ENCODE measurements at places on chromosomes 4 and X.

DNA sequence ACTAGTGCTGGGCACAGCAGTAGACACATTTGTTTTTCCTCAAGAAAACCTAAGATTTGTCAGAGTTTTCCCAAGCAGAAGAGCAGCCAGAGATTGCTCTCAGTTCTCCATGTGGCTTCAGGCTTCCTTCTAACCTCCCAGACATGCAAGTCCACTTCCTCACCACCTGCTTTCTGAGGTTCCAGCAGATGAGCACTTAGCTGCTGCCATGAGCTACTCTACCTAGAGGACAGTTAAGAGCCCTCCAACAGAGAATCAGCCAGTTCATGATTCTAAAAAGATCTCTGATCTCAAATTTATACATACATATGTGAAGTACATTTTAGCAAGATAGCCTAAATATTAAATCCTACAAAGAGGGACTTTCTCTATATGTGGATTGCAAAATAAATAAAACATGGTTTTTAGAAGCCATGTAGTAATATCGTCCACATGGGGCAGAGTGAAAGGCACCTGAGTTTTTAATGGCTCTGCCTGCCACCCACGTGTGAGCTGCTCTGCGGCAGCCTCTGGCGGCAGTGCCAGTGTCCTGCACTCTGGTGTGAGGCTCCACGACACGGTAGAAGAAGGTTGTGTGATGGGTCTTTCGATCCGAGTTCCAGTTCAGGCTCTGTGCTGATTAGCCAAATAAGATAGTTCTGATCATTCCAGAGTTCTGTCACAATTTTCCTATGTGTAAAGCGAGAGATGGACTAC lies 10.3 kb downstream of the CYP4V2 start:
- peak; percentile 56 for DNase-seq

DNA sequence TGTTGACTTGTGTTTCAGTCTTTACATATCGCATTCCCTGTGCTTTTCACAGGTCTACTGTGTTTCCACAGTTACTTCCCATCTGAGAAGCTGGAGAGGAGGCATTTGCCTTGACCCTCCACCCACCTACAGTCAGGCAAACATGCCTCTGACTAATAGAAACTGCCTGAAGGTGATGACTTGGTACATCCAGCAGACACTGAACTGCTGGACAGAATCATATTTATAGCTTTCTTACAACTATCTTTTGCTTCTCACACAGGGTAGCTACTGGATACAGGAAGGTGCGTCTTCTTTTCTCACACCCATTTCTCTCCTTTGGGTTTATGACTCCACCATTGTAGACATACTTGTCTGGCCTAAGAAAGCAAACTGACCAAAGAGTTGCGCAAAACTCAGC lies 58.0 kb downstream of the VGLL1 start:
- no peak for DNase-seq

DNA sequence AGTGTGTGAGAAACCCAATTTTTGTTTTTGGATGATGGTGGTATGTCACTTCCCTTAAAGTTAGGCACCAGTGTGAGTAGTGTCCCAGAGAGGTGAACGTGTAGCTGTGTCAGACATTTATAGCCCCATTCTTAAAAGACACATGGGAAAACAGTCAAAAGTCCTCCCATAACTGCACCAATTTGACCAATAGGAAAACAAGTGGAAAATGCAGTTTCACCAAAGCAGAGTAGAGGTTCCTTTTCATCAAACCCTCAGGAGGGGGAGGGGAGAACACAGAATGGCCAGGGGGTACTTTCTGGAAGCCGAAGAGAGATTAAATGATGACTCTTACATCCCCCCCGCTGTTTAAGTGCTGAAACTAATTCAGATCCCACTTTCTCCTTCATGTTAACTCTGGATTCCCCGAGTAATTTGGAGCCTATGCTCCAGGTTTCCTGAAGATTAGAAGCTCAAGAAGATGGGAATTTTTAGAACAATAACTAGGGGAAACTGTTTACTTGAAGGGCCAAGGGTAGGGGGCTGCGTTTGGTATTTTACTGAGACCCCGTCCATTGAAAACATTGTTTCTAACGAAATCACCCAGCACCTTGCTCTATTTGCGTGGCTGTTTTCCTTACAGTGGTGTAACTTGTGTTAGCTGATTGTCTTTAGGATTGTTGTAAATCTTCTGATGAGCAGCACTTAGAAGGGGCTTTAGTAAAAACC lies 2.1 kb upstream of the LEF1 start:
- no peak for DNase-seq

GRCh38 chrX:153744210-153745066 lies 19.6 kb upstream of the PLXNB3 start:
- no peak for DNase-seq

DNA sequence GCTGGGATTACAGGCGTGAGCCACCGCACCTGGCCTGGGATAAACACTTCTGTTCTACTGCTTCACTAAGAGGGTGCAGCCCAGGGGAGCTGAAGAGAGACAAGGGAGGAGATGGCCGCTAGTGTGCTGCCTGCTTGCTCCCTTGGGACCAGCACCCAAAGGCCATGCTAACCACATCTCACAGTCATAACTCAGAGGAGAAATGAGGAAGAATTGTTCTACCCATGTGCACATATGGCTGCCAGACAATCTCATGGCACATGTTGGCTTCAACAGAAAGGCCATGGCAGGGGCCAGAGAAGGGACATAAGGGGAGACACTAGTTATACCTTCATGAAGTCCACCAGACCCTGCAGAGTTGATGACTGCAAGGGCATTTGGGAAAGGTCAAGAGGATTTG lies 22.4 kb downstream of the CLDN22 start:
- peak; percentile 61 for DNase-seq

DNA sequence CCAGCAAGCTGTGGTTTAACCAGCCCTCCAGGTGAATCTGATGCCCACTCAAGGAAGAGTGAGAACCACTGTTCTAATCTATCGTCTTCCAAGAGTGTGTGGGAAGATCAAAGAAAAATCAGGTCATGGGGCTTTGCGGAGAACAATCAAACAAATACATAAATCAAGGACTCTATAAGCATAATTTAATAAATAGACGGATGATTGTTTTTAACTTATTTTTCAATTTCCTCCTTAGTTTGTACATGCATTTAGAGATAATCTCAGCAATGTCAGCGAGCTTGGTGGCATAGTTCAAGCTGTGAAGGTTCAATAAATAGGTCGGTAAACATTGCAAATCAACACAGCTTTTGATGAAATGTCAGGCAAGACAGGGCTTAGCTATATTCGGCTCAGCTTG lies 84.9 kb downstream of the DMD start:
- no peak for DNase-seq

- no peak for DNase-seq
These were observed 6.7 kb upstream of the TEX13D start for GRCh38 chrX:124325732-124326131.

GRCh38 chrX:144627947-144628346 lies 619.4 kb upstream of the SPANXN1 start:
- no peak for DNase-seq

- DNase-seq: no peak
These were observed 706.5 kb downstream of the FSTL5 start for GRCh38 chr4:161457311-161457710.

- peak; percentile 10 for DNase-seq
These were observed 19.1 kb upstream of the ZXDA start for GRCh38 chrX:57929373-57929772.
